ENCODE measurements at places on chromosomes 16 and 17.

DNA sequence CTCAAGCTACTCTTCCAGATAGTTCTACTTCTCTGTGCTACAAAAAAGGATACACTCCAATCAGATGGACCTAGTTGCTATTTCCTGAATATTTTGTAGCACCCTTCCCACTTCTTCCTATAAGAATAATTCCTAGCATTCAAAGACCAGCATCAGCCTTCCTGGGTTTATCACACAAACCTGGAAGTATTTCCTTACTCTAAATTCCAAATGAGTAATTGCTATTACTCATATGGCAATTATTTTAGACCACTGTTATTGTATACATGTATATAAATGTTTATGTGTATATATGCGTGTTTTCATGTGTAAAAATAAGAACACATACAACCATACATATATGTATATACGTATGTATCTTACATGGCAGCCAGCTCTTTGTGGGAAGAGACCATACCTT is 130.6 kb downstream of the MYO1D start:
- DNase-seq: no peak

- DNase-seq: peak; percentile 60
Observed at GRCh38 chr16:51243936-51244436, 92.9 kb upstream of the SALL1 start.

GRCh38 chr16:8084302-8084701 is 506.0 kb downstream of the TMEM114 start:
- no peak for DNase-seq

- DNase-seq: no peak
Observed at GRCh38 chr16:2967211-2967631, 1.9 kb upstream of the PAQR4 start.
